ENCODE measurements at places on chromosomes 4 and X. TPM values are rescaled to one million over a fixed set of nuclear protein-coding genes. Genes with fewer than 3 reads are reported as not detected.

TCEAL5 gene
- not detected for total RNA-seq

FRMPD4 gene
- under 0.01 TPM for total RNA-seq

WNK3 gene
- 0.66 TPM for total RNA-seq

HSD17B13 gene
- total RNA-seq, result not detected

SSX2B gene
- total RNA-seq, result not detected

Measured in endothelial cell of coronary artery (primary cell).